ENCODE measurements at places on chromosomes 11 and 22.

DNA sequence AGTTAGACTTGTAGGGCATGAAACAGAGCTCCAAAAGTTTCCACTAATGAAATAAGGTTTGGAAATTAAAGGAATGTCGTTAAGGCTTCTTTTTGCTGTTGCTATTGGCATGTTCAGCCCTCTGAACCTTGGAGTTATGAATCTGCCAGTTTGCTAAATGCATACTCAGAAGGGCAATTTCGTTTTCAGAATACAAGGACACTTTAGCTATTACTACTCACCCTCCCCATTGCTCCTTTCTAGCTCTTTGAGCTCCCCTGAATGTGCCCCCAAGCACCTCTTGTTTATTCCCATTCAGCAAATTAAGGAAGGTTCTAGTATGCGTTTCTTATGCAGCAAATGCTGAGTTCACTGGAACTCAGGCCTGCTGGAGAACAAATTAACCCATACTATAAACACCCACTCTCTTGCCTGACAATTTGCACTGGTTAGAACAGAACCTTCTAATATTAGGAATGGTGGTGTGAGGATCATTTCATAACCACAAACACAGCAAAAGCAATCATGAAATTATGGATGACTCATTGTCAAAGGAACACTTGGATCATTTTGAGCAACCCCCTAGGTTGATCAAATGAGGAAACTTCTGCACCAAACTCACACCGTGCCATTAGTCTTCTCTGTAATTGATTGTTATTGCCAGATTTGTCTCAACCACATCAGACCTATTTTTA, 26.2 kb upstream of the LIN7C start:
- no peak for DNase-seq

GRCh38 chr11:21810650-21811049, 382.2 kb upstream of the ANO5 start:
- peak; percentile 38 for DNase-seq

DNA sequence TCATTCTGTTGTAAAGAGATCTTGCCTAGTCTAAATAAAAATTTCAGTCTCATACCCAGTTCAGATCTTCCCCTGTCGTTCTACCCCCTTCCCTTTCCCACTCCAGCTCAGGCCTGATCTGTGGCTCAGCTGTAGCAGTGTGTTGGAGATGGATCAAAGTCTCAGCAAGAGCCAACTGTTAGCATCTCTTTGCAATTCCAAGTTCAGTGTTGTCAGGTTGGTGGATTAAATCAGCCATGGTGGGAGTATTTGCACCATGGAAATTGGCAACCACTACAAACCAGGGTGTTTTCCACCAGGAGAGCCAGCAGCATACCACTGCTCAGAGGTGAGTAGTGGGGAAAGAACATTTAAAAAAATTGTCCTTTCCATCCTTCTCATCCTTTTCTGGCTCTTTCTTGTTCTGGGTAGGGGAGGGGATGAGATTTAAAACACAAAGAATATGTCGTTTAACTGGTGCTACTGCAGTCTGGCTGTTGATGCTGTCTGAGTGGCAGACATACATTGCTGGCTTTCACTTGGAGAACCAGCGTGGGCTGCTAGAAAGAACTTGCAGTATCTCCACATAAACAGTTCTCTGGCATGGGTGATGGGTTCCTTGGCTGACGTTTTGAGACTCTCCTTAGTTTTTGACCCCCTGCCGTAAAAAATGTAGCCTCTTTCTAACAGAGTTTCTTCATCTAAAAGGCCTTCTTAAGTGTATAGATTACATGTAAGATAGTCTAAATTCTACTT, 514.1 kb downstream of the RAB38 start:
- DNase-seq: no peak

- DNase-seq: no peak
Measured at GRCh38 chr11:334264-334994, 13.8 kb upstream of the IFITM3 start.

Data from HT-29 (cell line).